Panc1 (cell line): ENCODE measurements at places on chromosomes 5 and 9. TPM values are rescaled to one million over a fixed set of nuclear protein-coding genes. Genes with fewer than 3 reads are reported as not detected.

- DNase-seq, result no peak
Observed at GRCh38 chr9:133787754-133788025, 49.5 kb upstream of the SARDH start.

GRCh38 chr5:173880306-173880985, 7.7 kb upstream of the CPEB4 start:
- DNase-seq, result no peak

- no peak for DNase-seq
Observed at GRCh38 chr5:172581315-172581714, 59.7 kb upstream of the NEURL1B start.

GRCh38 chr9:82538634-82539033, 524.3 kb downstream of the RASEF start:
- DNase-seq, result no peak

- no peak for DNase-seq
Observed at GRCh38 chr5:126449751-126450271, 26.6 kb downstream of the GRAMD2B start.

- DNase-seq, result no peak
Observed at GRCh38 chr5:41425736-41426135, 84.7 kb downstream of the PLCXD3 start.

SKP2 gene
- total RNA-seq, result 21.5 TPM
